ENCODE measurements at places on chromosomes 4 and X. TPM values are rescaled to one million over a fixed set of nuclear protein-coding genes. Genes with fewer than 3 reads are reported as not detected.

Gene GRIA3
- 0.32 TPM for total RNA-seq

Gene CISD2
- 41.9 TPM for total RNA-seq

Gene ZNF41
- total RNA-seq = 7.6 TPM

Gene HTR2C
- not detected for total RNA-seq

Data from bladder microvascular endothelial cell (primary cell).